ENCODE measurements at places on chromosomes 3 and 15.

DNA sequence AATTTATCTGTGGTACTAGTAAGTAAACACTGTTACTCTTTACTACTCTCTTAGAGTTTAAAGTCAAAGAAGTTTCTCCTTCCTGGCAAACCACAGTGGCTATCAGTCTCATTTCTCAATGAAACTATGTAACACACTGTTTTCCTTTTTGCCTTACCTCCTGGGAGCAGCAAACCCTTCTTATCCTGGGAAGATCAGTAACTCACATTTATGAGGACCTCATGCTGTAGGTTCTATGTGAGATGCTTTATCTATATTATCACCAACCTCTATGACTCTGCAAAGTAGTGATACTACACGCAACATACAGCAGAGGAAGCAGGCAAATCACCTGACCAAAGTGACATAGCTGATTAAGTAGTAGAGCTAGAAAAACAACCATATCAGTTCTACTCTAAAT, 35.3 kb downstream of the PBRM1 start:
- DNase-seq, result no peak

- no peak for DNase-seq
Measured at GRCh38 chr3:122754929-122755328, 38.7 kb downstream of the HSPBAP1 start.

DNA sequence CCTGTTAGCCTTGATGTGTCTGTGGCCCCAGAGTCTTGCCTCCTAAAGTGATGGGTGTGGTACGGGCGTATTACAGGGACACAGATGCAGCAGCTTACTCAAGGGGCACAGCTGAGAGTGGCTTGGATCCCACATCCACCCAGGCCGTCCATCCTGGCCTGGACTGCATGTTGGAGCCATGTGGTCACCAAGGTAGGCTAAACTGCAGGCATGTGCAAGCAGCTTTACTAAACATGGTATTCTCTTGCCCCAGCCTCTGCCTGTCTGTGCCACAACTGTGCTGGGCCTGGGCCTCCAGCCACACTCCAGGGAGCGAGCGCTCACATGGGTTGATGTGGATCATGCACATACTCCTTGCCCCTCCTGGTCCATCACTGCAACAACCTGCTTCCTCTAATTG, 6.1 kb upstream of the GPR62 start:
- no peak for DNase-seq

DNA sequence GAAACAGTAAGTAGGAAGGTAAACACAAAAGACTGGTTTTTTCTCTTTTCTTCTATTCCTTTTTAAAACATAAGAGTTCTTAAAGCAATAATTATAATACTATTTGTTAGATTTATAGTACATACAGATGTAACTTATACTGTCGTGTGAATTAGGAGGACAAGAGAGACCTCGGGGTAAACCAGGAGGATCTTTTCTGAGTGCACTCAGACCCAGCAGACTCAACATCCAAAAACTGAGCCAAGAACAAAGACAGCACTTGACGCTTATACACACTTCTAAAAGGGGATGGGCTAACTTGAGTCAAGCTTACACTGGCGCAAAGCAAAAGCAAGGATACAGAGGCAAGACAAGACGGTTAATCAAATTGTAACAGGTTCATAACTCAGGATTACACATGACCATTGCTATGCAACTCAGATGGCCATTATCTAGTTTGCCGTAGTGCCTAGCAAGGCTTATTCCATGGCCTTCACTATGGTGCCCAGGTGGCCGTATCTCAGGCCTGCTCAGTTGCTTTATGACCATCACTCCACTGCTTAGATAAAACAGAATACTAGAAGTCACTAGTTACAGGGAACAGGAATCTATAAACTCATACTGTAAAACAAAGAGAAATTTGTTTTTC, 18.6 kb downstream of the MTHFS start:
- no peak for DNase-seq

GRCh38 chr3:140724856-140725812, 47.3 kb downstream of the TRIM42 start:
- no peak for DNase-seq

DNA sequence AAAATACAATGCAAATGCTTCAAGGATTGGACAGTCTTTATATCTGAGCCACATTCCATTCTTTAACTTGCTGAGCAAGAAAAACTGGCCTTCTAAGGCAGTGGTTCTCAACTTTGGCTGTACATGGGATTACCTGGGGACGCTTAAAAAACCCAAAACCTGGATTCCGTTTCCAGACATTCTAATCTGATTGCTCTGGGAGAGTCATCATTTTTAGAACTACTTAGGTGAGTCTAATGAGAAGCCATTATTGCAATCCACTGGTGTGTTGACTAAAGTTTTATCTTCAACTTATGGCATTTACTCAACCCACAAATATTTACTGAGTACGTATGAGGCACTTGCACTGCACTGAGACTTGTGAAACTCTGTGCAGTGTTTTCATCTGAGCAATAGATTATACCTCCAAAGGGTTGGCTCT, 195.7 kb upstream of the ATP11B start:
- DNase-seq, result no peak

DNA sequence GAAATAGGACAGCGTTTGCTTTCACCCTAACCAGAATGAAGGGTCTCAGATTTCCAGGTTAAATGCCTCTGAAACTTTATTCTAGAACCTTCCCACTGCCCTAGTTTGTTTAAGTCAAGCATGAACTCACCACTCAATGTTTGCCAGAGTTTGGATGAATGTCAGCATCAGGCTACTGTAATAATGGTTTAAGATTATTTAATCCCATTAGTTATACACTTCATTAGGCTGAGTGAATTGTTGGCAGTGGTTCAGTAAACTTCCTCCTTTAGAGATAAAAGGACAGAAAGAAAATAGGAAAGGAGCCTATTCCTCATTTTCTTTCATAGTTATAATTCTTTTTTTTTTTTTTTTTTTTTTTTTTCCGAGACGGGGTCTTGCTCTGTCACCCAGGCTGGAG, 401.9 kb upstream of the TPRG1 start:
- DNase-seq, result no peak

DNA sequence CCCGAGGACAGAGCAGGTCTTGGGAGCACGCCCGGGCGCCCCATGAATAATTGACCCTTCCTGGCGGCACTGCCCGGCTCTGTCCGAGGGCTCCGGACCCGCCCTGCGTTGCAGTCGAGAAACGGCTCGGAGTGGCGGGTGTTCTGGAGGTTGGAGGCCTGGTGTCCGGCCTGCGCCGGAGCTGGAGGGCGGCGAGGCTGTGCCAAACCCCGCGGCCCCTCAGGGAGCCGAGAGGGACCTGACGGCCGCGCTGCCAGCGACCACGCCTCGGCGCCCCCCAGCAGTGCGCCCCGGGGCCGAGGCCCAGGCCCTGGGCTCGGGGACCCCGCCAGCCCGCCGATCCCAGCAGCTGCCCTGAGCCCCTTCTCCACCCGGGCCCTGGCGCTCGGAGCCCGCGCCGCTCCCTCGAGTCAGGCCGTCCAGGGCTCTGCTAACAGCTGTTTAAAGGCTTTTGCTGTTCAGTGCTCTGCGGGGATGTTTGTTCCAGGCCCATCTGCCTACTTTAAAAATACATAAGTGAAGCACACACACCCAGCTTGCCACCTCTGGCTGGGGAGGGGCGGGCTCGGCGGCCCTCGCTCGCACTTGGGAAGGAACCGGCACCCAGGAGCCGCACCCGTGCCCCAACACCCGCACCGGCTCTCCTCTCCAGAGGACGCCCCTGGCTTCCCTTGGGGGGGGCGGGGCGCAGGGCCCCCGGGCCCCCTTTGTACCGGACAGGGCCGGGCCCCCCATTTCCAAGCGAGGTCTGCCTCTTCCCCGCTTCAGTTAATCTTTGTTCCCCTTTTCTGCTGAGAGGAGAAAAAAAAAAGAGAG, 730 bp upstream of the ZNF710 start:
- DNase-seq, result no peak

- no peak for DNase-seq
Measured at GRCh38 chr15:90241343-90242192, 7.6 kb downstream of the GDPGP1 start.

GRCh38 chr15:81520480-81520879, 146.5 kb upstream of the TMC3 start:
- no peak for DNase-seq

- no peak for DNase-seq
Measured at GRCh38 chr3:152910211-152910610, 75.3 kb downstream of the P2RY1 start.

DNA sequence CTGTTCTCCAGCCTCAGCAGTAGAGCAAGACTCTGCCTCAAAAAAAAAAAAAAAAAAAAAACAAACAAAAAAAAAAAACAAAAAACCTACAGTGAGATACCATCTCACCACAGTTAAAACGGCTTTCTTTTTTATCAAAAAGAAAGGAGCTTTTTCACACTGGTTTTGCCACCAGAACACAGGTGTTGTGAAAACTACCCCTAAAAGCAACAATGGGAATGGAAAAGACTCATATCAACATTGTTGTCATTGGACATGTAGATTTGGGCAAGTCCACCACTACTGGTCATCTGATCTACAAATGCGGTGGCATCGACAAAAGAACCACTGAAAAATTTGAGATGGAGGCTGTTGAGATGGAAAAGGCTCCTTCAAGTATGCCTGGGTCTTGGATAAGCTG, 24.8 kb upstream of the SLC25A38 start:
- no peak for DNase-seq

GRCh38 chr15:44075535-44075934, 119.5 kb downstream of the FRMD5 start:
- DNase-seq, result no peak

DNA sequence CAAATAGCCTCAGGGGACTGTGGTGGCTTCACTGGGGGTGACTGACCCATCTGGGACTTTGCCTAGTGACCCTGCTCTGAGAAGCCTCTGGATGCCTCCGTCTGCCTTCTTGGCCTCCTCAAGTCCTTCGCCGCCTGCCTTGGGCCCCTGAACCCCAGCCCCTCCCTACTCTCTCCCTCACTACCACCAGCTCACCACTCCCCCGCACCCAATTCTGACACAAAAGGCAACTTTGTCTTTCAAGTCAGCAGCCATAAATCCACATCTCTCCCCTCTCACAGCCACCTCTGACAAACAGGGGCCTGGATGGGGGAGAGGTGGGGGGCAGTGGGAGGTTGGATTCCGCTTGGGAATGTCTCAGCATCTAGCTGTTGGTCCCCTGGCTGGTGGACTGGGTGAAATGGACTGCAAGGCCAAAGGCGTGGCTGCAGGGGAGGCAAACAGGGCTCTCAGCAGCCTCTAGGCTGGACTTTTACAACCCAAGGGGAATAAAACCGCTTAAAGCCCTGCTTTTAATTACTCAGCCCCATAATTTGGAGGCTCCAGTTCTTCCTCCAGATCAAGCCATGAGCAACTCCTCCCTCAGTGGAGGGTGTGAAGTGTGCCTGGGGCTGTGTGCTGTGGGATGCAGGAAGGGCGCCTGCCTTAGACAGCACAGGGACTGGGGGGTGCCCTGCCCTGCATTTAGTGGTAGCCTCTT, 33.4 kb downstream of the IGDCC3 start:
- no peak for DNase-seq

DNA sequence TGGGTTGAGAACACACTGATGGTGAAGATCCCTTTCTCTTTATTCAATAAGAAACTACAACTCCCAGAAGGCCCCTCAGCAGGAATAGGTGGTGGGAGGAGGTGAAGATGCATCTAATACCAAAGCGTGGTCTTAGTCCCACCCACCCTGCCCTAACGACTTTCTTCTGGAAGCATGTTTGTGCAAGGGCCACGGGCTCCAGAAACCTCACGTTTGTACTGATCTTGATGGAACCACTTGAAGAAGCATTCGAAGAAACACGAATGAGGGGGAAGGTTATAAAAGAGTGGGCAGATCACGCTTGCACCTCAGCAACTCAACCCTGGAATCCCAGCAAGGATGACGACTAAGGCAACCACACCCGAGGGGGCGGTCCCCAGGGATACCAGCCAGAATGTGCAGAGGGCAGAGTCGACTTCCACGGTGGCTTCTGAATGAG, 10.6 kb upstream of the SLC25A36 start:
- no peak for DNase-seq

GRCh38 chr3:97765336-97765735, 778 bp downstream of the ARL6 start:
- DNase-seq, result no peak

GRCh38 chr15:98817745-98818144, 169.4 kb downstream of the IGF1R start:
- DNase-seq, result no peak

DNA sequence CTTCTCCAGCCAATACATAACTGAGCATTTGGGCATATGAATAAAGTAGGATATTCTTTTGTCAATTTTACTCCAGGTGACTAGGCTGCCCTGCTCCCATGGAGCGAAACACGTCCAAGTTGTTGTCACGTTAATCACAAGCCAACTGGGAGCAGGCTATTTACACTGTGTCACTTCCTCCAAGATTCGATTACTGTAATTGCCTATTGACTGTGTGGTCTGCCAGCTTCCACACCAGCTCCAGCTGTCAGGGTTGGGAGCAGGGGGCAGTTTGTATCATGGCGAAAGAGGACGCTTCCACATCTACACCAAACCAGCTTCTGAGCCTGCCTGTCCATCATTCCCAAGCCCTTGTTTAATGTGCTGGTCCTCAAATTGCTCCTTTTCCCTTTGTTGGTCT, 89.2 kb upstream of the RORA start:
- no peak for DNase-seq

GRCh38 chr3:126208606-126209256, 28.3 kb upstream of the ALDH1L1 start:
- DNase-seq, result no peak

All from activated naive CD8-positive, alpha-beta T cell treated with anti-CD3 and anti-CD28 coated beads, Interleukin-2, amount 50 U/mL, for 16 hours (primary cell).